ENCODE measurements at places on chromosomes 13 and 19. TPM values are rescaled to one million over a fixed set of nuclear protein-coding genes. Genes with fewer than 3 reads are reported as not detected.

GRCh38 chr13:40442826-40443225 lies 223.6 kb downstream of the FOXO1 start:
- H3K4me1 ChIP-seq: peaks cover 43% of the 10 kb centered on the region
- no peaks in the 10 kb centered on the region for H3K27me3 ChIP-seq
- no peak overlapping the region for H3K27ac ChIP-seq
- H3K36me3 ChIP-seq: no peaks in the 10 kb centered on the region
- DNase-seq: peak; percentile 17
- no peak overlapping the region for H3K4me3 ChIP-seq

Gene TEAD2
- 12.1 TPM for total RNA-seq

DNA sequence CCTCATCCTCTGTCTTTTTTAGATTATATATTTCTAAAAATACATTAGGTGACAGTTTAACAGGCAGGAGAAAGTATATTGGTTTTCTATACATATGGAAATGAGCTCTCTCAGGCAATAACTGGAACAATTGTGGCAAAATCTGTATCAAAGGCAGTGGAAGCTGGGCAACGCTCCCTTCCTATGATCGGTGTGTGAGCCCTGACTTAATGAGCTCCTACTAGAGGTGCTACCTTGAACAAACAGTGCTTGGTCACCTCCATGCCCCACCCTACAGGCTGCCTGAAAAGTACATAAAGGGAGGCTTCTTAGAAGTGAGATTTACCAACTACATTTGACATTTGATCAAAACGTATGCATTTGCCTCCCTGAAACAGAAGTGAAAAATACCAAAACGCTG lies 185.3 kb downstream of the EFNB2 start:
- H3K27me3 ChIP-seq: peaks cover 13% of the 10 kb centered on the region
- DNase-seq: no peak
- no peak overlapping the region for H3K27ac ChIP-seq
- H3K36me3 ChIP-seq: no peaks in the 10 kb centered on the region

Gene OR7A5
- not detected for total RNA-seq

DNA sequence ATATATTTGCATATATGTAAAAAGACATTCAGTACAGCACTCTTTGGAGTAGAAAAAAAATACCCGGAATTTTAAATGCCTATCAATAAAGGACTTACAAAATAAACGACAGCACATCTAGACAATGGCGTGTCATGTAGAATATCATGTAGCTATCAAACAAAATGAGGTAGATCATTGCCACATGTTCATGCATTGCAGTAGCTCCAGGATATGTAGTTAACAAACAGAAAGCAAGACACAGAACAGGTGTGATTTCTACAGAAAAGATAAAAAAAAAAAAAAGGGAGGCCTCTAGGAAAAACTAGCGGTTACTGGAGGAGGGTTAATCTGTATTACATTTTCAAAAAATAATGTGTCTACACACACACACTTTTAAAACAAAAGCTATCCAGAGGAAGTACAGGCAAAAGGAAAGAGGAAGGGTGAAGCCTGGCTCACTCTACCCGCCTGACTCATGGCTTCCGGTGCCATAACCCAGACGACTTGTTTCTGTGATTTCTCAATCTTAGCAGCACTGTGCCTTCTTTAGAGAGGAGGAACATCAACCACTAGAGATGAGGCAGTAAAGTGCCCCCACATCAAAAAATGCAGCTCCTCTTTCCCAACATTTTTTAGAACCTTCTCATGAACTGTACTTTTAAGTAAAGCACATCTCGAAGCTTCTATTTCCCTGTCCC lies 6.9 kb downstream of the KCTD12 start:
- H3K4me1 ChIP-seq: no peaks in the 10 kb centered on the region
- H3K4me3 ChIP-seq: no peak overlapping the region

GRCh38 chr19:40147693-40148347 lies 43.4 kb upstream of the MAP3K10 start:
- H3K4me1 ChIP-seq: no peaks in the 10 kb centered on the region
- no peak overlapping the region for H3K4me3 ChIP-seq
- no peaks in the 10 kb centered on the region for H3K36me3 ChIP-seq
- H3K27ac ChIP-seq: no peak overlapping the region
- no peak for DNase-seq
- H3K27me3 ChIP-seq: no peaks in the 10 kb centered on the region

Measured in HepG2 (cell line).